ENCODE measurements at places on chromosomes 6 and 20.
A peak's percentile ranks its signal among the peaks of the same experiment; 100 is the strongest.

DNA sequence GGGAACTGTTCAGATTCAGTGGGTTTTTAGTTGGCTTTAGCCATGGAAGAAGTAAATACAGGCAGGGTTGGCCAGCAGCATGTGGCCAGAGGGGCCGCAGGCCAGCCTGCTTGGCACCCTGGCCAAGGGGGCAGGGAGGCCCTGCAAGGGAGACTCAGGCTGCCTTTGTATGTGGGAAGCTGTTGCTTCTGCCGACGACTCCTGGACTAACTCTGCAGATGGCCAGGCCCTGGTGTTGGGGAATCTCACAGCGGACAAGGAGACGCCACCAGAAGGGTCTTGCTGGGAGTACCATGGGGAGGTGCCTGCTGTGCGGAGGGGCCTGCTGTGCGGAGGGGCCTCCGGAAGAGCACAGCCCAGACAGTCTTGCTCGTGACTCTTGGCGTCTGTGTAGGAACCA, 25.2 kb downstream of the PYGB start:
- DNase-seq, result no peak

- DNase-seq, result peak; percentile 64
Observed at GRCh38 chr6:2792330-2793110, 27.3 kb downstream of the WRNIP1 start.

- no peak for DNase-seq
Observed at GRCh38 chr6:157374889-157375443, 6.0 kb upstream of the ZDHHC14 start.

GRCh38 chr6:100892693-100893092, 11.6 kb upstream of the ASCC3 start:
- no peak for DNase-seq

GRCh38 chr6:38169977-38170526, 350.5 kb downstream of the ZFAND3 start:
- no peak for DNase-seq

DNA sequence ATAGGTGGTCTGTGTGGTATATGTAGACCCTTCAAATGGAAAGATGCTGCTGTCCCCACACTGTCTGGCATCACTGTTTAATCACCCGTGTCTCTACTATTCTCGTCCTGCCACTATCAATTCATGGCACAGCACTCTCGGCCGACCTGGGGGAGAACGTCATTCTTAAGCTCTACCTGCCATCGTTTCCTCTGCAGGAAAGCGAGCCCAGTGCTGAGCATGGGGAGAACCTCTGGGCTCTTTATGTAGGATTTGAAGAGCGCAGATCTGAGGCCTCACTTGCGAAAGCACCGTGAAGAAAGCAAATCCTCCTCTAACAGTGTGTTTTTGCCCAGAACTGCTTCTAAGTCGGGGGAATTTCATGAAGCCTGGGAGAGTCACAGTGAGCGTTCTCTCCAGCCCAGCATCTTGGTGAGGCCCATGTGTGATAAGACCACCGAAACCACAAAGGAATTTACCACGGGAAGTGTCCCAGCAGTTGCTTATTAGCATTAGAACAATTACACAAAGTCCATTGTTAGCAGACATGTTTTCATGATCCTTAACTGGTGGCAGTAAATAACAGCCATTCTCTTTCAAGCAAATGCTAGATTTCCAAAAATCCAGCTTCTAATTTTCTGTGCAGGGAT, 124.3 kb downstream of the SCML4 start:
- no peak for DNase-seq

DNA sequence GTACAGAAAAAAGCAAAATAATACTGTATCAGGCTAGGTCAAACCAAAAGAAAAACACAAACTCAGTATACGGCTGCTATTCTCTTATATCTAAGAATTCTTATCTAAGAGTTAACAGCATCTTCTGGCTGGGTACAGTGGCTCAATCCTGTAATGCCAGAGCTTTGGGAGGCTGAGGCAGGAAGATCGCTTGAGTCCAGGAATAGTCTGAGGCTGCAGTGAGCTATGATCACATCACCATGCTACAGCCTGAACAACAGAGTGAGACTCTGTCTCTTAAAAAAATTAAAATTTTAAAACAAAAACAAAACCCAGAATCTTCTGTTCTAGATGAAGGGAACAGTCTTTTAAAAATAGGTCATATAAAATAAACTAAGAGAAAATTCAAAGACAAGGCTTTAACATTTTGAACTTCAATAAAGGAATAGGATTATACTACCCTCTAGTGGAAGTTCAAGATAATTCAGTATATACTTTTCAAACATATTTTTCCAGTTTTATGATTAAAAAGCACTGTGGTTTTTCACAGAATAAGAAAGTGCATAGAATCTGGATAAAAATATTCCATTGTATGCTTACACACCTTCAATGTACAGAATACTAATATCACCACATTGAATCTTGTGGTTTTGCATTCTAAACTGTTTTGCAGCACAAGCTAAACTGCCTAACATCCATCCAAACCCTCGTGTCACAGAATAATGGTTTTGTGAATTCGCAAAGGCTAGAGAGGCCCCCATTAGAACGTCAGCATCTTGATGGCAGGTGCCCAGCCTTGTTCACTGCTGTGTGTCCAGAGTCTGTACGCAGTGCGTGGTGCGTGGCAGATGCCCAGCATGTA, 39.3 kb downstream of the DTNBP1 start:
- DNase-seq, result no peak

GRCh38 chr6:18260448-18261106, 3.8 kb downstream of the DEK start:
- peak; percentile 92 for DNase-seq

DNA sequence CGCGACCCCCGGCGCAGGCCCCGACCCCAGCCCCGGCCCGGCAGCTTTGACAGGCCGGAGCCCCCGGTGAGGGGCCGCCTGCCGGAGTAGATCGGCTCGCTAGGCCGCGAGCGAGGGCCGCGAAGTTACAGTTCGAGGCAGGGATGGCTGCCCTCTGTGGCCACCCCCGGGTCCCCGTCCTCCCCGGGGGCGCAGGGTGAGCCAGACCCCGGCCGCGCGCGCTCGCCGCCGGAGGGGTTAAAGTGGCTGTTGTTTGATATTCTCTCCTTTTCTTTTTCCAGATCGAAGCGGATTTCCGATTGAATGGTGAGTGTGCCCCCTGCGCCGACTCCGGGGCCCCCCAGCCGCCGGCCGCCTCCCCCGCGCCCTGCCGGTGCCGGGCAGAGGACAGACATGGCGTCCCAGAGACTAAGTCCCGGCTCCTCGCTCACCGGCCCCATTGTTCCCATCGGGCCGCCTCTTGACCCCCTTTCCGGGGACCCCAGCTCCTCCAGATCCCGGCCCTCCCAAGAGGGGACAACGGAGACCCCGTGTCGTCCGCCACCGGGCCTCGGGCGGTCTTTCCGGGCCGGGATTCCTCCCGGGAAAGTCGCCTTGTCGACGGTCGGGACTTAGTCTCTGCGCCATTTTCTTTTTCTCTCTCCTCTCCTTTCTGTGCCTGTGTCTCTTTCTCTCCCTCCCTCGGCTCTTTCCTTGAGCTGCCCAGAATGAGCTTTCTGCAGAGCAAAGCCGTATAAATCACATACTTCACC, 704 bp downstream of the TOP1 start:
- peak; percentile 23 for DNase-seq

DNA sequence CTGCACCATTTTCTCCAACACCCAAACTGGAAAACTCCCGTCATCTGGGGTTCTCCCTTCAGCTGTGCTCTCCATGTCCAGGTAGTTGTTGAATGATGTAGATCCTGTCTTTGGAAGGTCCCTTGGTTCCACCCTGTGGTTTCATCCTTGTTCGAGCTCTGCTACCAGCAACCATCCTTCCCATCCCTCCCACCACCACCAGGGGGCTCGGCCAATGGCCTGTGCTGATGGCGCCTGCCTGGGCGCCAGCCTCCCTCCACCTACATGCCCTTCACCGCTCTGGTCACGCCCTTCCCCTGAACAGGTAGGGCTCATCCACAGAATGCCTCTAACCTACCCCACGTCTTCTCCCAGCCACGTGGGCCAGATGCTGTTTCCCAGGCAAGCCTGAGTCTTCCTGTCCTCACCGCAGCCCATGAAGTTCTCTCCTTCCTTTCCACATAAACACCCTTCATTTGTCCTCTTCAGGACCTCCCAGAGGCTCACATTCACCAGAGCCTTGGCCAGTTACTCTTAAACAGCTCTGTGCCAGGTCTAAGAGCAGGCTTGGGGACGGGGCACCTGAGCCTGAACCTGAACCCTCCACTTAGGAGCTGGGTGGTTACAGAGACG, 75.1 kb upstream of the DUSP22 start:
- no peak for DNase-seq

- DNase-seq, result peak; percentile 59
Observed at GRCh38 chr6:127533011-127533410, 13.9 kb upstream of the MTCL3 start.

DNA sequence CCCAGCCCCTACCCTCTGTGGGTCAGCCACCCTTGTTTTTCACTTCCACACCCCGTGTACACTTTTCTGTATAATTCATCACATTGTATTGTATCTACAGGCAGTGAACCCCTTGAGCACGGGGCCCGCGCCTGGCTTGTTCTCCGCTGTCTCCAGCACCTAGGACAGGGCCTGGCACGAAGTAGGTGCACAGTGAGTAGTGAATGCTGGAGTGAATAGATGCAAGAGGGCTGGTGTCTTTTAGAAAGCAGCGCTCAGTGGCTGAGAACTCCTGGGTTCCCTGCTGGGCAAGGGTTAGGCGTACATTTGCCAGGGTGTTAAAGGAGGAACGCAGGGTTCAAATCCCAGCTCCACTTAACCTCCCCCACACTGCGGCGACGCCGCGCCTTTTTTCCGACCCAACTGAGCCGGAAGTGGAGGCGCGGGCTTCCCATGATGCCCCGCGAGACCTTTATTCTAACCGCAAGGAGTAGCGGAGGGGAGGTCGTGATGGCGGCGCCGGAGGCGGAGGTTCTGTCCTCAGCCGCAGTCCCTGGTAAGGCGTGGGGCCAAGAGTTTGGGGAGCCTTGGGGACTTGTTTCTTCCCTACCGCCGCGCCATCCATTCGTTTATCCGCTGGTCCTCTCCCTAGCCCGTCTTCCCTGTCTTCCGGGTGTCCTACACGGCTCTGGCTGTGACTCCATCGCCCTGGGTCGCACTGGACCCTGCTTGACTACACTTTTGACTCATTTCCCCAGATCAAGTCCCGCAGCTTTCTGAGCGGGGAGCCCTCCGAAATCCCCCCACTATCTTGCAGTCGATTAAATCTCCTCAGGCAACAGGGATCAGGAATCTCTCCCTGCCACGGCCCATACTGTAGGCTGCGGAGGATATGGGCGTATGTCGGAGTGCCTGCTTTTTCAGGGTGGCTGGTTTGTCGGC, at the start of gene MAD2L1BP:
TSS of gene MAD2L1BP (plus strand) at position 454 of the 921 bp plus-strand sequence. CDS start at position 490, 36 bp downstream.
- peak; percentile 79 for DNase-seq

DNA sequence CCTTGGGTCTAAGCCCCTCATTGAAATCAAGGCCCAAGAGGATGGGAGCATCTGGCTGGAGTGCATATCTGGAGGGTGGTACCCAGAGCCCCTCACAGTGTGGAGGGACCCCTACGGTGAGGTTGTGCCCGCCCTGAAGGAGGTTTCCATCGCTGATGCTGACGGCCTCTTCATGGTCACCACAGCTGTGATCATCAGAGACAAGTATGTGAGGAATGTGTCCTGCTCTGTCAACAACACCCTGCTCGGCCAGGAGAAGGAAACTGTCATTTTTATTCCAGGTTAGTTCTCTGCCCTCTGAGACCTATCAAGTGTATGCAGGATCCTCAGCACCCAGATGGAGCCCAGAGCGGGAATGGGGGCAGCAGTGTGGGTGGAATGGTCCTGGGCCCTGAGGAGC, 5.1 kb downstream of the BTN2A2 start:
- no peak for DNase-seq

DNA sequence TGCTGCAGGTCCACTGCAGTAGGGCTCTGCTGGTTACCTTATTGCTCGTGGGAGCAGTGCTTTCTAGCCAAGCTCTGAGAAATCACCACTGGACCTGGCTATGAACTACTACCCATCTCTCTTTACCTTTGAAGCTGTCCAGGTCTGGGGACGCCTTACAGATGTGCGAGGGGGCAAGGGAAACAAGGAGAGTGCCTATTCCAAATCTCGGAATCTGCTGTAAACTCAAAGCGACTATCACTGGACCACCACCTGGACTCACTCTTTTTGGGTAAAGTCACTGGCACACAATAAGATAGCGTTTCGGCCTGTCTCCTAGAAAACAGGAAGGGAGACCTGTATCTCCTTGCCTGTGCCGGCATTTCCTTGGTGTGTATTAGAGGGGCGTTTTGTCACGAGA, 5.3 kb downstream of the NRN1 start:
- DNase-seq, result no peak

DNA sequence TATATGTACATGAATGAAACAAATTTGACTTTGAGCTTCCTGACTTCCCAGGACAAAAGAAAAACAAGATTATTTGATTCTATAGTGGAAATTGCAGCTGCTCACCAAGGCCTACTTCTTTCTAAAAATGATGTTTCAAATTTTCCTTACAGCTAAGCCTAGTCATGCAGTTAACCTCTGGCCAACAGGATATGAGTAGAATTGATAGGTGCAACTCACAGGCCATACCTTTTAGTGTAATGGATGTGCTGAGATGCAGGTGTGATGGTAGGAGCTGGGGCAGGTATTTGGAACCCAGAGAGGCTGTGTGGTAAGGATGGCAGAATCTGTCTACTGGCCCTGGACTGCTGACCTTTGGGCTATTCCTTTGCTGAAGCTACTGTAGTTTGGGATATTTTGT, 230.9 kb upstream of the PREP start:
- no peak for DNase-seq

DNA sequence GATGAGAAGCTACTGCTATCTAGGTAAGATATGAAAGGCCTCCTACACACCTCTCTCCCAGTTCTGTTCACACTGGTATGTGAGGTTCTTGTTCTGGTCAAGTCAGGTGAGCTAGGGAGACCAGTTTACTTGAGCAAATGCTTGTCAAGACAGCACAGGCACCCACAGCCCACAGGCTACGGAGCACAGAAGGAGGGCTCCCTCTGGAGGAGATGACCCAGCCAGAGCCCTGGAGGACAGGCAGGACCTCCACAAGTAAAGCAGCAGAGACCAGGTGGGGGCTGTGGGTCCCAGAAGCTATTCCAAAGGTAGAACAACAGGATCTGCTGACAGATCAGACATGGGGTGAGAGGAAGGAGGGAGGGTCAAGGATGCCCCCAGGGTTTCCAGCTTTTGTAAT, 13.2 kb downstream of the MMP24OS start:
- no peak for DNase-seq

GRCh38 chr6:61640463-61640862, 645.6 kb downstream of the KHDRBS2 start:
- DNase-seq, result no peak

- no peak for DNase-seq
Observed at GRCh38 chr6:124028117-124028516, 224.5 kb downstream of the NKAIN2 start.
